ENCODE measurements at places on chromosomes 1 and 21.

DNA sequence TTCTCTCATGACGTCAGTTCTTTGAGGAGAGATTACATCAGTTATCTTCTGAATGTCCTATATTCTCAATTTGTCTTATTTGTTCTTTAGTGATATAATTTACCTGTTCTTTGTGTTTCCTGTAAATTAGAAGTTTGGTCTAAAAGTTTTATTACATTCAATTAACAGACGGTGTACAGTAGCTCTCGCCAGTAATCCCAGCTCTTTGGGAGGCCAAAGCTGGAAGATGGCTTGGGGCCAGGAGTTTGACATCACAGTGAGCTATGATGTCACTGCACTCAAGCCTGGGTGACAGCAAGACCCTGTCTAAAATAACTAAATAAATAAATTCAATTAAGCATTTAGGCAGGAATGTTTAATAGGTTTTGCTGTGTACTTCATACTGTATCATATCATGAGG lies 25.3 kb upstream of the IPP start:
- DNase-seq, result no peak

DNA sequence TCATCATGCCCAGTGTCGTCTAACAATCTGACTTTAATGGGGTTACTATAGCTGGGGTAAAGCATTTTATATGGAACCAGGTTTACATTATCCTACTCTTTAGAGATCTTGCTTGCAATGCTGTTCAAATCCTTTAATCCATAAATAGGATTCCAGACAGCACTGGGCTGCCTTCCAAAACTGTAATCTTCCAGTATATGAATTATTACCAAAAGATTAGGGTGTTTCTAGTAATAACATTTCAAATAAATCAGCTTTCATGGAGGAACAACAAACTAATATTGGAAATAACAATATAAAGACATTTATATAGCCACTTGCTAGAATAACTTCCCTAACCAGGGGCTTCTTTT lies 88.6 kb upstream of the PLXNA2 start:
- DNase-seq, result no peak

GRCh38 chr1:56464294-56464693 lies 115.1 kb downstream of the PLPP3 start:
- no peak for DNase-seq

GRCh38 chr1:110708974-110709440 lies 34.3 kb upstream of the KCNA3 start:
- no peak for DNase-seq

- peak; percentile 13 for DNase-seq
These were observed 17.6 kb downstream of the FCRL4 start for GRCh38 chr1:157580179-157580827.

DNA sequence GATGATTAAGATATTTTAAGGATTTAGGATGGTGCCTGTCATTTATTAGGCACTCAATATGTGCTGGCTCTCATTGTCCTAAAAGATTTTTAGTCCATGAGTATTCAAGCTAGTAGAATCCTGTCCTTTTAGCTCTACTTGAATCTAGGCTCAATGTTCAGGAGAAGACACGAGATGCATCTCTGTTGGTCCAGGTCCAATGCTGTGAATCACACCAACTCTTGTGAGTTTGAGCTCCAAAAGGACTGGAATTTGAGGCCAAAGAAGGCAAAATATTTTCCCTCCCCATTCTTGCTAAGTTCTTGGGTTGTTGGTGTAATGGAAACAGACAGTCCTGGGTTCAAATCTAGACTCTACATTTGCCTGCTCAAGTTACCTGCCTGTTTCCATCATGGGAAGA lies 1.4 kb upstream of the PODN start:
- peak; percentile 81 for DNase-seq

- DNase-seq, result no peak
These were observed 77.3 kb upstream of the TSPAN2 start for GRCh38 chr1:115166531-115167091.

GRCh38 chr1:82110366-82111254 lies 309.9 kb downstream of the ADGRL2 start:
- peak; percentile 21 for DNase-seq

GRCh38 chr1:24992124-24992760 lies 62.2 kb upstream of the RUNX3 start:
- no peak for DNase-seq

DNA sequence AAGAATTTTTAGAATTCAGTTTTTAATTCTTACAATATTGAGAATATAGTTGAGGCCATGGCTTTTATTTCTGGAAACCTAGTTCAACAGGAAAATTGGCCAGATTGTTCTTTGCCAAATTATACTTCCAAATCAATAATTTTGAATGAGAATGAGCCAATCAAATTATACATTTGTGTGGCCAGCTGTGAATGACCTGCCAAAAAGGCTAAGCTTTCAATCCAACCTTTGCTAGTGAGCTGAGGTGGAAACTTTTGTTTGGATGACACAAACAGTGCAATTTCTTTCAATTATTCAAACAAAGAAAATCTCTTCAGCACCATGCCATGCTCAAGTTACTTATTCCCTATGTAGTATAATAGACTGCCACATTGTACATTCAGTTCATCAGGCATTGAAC lies 167.8 kb downstream of the PATJ start:
- DNase-seq, result no peak

- no peak for DNase-seq
These were observed 298.9 kb downstream of the DSCAM start for GRCh38 chr21:40547906-40548513.
